ENCODE measurements at places on chromosomes 12 and 14.
A peak's percentile ranks its signal among the peaks of the same experiment; 100 is the strongest.

DNA sequence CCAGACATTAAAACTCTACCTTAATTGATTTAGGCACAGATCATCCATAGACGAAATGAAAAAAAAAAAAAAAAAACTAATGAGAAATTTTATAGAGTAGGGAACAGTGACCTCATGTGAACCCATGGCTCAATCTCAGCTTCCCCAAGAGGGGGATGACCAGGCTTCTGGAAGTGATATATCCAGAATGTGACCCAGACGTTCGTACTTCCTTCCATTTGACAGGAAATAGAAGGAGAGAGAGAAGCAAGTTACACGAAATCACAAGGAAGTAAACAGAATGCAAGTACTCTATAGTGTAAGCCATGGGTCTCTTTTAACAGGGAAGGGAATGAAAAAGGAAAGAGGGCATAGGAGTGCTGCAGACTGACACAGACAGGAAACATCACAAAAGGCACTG, 10.1 kb downstream of the FOXN3 start:
- DNase-seq = peak; percentile 59

DNA sequence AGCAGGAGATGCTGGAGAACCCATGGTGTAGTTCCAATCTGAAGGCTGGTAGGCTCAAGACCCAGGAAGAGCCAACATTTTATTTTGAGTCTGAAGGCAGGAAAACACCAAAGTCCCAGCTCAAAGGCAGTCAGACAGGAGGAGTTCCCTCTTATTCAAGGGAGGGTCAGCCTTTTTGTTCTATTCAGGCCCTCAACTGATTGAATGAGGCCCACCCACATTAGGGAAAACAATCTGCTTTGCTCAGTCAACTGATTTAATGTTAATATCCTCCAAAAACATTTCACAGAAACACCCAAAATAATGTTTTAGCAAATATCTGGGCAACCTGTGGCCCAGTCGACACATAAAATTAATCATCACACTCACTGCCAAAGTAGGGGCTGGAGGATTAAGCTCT, 130.8 kb downstream of the LMNTD1 start:
- DNase-seq = no peak

DNA sequence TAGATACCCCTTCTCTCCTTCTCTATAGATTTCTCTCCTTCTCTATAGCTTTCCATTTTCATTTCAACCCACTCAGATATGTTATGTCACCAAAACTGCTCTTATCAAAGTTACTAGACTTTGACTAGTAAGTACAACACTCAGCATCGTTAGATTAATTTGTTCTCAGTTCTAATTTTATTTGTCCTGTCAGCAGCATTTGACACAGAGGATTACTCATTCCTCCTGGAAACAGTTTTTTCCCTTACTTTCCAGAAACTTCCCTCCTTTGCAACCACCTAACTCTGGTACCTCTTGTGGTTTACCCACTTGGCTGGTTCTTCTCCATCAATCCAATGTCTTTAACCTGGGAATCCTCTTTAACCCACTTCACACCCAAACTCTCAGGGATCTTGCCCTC, 423.7 kb downstream of the TMTC2 start:
- DNase-seq = no peak

GRCh38 chr12:9065607-9065856, 50.2 kb downstream of the A2M start:
- DNase-seq = no peak

DNA sequence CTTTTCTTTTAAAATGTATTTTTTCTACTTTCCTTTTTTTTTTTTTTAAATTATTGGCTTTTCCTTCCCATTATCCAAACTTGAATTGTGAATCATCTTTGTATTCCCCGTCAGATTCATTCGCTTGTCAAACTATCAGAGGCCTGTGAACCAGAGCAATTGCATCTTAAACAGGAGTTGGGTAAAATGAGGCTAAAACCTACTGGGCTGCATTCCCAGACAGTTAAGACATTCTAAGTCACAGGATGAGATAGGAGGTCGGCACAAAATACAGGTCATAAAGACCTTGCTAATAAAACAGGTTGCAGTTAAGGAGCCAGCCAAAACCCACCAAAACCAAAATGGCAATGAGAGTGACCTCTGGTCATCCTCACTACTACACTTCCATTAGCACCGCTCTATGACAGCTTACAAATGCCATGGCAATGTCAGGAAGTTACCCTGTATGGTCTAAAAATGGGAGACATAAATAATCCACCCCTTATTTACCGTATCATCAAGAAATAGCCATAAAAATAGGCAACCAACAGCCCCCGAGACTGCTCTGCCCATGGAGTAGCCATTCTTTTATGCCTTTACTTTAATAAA, 19.9 kb downstream of the FUT8 start:
- no peak for DNase-seq

GRCh38 chr12:129776977-129777667, 126.7 kb downstream of the TMEM132D start:
- no peak for DNase-seq

DNA sequence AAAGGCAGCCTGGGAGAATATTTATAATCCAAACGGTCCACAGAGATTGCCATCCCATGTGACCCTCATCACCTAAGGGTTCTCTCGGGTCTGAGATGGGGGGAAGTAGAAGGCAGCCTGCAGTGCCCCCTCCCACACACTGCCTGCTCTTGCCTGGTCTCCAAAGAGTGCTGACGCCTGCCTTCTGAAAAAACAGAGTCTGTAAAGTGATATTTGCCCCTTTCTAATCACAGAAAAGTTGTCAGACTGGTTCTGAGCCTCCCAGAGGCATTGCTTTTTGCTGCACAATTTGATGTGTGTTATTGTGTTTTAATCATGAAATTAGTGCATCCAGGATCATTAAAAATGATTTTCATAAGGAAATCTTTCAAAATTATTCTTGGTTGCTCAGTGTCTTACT, 59.2 kb downstream of the TMEM30B start:
- no peak for DNase-seq

Data from kidney capillary endothelial cell (primary cell).